Activated CD4-positive, alpha-beta T cell treated with anti-CD3 and anti-CD28 coated beads for 4 hours (primary cell): ENCODE measurements at places on chromosomes 7 and 10.

- DNase-seq = no peak
Measured at GRCh38 chr10:28459453-28460144, 73.3 kb upstream of the WAC start.

GRCh38 chr7:135109562-135109961 lies 38.3 kb upstream of the TMEM140 start:
- DNase-seq = no peak

GRCh38 chr10:7558036-7558435 lies 108.7 kb downstream of the ITIH5 start:
- DNase-seq = no peak

DNA sequence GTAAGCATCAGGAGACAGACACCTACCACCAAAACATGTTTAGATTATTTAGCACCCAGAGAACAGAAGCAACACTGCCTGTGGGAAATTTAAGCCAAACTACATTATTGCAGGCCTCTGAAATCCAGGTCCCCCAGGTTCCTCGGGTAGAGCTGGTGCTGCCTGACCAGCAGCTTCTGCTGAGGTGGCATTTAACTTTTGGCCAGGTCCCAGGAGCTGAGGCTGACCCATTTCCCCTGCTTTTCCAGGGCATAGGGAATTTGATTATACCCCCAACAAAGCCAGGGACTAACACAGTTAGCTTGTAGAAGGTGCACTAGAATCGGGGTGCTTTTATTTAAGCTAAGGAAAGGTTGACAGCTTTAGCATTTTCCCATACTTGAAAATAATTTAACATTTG lies 4.7 kb downstream of the LRRC4 start:
- no peak for DNase-seq

DNA sequence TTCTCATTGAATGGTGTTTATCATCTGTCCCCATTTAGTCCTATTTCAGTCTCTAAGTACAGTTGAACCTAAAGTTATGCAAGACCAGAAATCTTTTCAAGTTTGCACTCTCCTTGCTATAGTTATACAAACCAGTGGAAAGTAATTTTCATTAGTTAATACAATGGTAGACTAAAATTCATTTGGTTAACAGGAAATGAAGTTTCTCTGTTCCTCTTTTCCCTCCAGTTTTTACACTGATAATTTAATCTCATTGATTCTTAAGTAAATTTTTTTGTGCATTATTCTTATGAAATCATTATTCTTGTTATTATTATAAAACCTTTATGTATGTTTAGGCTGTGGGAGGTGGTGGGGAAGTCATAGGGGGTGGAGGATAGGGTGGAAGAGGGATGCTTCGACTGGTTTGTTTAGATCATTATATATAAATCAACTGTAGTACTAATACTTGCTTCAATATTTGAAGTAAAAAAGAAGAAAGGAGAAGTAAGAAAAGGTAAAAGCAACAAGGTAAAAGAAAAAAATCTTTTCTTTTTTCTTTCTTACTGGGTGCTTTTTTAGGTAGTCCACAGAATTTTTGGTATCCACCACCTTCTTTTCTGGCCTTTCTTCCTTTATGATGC lies 104.1 kb downstream of the GPR85 start:
- DNase-seq = no peak

- no peak for DNase-seq
Measured at GRCh38 chr7:78779788-78780187, 673.7 kb downstream of the MAGI2 start.

- peak; percentile 38 for DNase-seq
Measured at GRCh38 chr10:49518982-49519578, 19.8 kb downstream of the ERCC6 start.

DNA sequence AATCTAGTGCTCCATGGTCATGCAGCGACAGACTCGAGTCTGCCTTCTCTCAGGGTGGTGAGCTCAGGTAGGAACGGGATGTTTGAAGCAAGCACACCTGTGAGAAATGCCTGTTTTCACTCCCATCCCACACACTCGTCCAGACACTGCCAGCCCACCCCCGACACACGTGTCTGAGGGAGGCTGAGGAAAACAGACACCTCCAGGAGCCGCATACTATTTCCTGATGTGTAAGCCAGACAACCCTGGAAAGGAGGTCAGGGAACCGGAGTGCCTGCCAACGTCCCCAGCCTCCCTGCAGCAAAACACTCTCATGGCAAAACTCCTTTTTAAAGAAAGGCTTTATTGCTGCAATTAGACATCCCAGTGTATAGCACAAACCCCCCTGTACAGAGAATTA lies 80.2 kb downstream of the ALOX5 start:
- no peak for DNase-seq

DNA sequence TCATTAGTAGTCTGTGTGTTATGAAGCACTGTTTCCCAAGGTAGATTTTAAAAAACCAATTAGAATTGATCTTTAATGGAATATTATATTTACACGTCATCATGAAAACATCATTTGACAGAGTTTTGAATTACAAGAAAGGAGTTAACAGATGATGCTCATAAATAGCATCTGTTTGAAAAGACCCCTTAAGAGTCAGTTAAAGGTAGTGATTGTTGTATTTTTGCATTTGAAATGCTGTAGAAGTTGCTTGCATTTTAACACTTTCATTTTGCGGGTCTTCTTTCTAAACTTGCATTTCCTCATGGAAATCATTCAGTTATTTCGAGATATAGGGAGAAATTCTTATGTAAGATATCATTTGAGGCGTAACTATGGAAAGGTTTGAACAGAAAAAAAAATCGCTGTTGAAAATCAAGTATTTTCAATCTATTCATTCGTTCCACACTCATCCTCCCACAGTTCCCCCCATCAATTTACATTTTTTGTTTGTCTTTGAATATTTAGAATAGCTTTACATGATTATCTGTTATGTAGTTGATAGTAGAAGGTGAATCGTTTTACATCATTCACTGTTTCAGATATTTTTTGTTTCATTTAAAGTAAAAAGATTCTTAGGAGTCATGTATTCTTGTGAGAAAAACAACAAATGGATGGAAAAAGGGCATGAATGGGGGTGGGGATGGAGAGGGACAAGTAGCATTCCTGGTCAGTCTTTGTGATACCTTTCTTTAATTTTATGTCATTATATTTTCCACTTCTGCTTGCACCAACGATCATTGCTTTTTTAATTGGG lies 3.0 kb upstream of the SKIDA1 start:
- DNase-seq = no peak

DNA sequence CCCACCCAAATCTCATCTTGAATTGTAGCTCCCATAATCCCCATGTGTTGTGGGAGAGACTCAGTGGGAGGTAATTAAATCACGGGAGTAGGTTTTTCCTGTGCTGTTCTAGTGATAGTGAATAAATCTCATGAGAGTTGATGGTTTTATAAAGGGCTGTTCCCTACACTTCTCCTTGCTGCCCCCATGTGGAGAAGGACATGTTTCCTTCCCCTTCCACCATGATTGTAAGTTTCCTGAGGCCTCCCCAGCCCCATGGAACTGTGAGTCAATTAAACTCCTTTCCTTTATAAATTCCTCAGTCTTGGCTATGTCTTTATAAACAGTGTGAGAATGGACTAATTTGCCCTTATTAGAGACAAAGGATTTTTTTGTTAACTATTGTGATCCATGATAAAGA lies 48.5 kb upstream of the MKX start:
- no peak for DNase-seq

DNA sequence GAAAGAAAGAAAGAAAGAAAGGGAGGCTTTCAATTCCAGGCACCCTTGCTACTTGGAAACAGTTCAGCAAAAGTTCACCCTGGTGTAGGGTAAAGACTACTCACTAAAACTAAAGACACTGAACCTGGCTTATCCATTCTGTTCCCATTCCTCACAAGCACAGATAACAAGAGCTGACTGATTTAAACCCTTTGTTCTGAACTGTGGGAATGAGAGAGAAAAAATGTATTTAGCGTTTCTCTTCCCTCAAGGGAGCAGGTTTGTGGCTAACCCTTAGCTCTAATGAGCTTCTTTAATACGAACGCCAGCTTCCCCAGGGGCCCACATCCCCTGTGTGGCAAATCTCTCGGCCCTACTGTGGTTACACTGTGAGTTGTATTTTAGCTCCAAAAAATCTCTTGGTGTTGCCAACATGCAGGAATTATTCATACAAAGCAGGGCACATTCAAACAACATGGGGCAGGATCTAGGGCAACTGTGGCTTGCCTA lies 23.3 kb downstream of the PRTFDC1 start:
- no peak for DNase-seq

DNA sequence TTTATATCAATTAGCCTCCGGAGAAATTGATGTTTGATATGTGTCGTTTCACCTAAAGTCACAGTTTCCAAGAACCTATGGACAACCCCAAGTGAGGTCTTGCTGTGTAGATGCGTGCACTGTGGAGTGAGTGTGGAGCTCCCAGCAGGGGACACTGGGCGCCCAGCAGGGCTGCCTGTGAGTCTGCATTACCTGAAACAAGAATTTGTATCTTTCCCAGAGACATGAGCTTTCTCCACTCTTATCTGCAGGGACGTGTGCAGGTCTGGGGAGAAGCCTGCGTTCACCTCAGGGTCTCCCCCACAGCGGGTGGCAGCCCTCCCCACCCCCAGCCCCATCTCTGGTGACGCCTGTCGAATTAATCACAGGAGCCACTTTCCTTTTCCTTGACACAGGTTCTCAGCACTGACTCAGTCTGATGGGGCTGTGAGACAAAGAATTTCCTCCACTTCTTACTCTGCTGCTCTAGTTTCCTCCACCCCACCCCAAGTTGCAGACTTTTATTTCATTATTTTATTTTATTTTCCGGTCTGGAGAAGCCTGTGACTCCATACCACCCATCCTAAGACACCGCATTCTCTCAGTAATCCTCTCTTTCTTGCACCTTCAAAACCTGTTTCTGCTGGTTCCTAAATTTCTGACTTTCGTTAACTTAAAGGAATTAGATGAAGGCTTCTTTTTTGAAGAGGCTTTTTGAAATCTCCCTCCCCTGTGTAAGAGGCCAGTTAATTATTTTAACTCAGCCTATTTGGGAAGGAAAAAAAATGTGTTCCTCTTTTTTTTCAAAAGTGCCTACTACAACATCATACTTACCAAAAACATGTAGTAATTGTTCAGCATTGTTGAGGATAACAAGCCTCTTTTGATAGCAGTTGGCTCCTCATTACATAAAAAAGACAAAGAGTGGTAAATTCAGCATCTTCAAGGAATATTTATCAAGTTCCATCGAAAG lies 17.0 kb upstream of the INSIG1 start:
- no peak for DNase-seq

- DNase-seq = no peak
Measured at GRCh38 chr10:101772017-101772894, 3.7 kb downstream of the FGF8 start.

GRCh38 chr7:133550145-133550544 lies 297.3 kb downstream of the EXOC4 start:
- no peak for DNase-seq
